GM12864 (cell line): ENCODE measurements at places on chromosomes 11 and 22.

DNA sequence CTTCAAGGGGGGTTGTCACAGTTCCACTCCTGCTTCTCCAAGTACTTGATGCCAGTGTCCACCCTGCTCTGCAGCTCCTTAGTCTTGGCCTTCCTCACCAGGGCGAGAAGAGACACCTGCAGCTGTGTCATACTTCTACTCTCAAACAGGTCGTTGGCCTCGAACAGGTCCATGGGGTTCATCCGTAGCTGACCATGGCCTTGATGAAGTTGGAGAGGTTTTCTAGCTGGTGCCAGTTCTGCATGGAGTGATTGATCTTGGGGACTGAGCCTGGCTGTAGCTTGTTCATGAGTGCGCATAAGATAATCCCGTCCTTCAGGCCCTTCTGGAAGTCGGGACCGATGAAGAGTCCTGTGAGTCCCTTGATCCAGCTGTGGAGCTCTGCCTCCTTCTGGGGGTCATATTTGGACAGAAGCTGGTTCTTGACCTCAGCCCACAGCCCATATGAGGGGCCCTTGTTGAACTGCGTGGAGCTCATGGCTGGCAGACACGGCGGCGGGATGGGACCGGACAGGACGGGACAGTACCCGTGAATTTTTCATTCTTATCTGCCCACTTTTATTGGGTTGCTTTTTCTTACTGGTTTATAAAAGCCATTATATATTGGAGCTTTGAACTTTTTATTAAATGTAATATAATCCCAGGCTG lies 33.4 kb upstream of the HORMAD2 start:
- no peak for DNase-seq

DNA sequence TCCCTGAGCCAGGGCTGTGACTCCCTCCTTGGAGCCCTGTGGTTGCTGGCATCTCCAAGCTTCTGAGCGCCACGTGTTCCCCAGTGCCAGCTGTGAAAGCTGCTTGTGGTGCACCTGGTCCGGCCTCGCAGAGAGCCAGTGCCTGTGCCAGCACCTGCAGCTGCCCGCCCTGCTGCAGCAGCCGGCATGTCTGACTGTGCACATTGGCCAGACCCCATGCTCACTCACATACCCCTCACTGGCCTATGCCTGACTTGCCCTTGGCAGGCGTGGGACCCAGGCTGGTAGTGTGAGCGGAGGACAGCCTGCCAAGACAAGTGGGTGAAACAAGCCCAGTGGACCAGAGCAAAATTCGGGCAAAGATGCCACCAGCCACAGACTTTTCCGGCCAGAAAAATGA lies 9.8 kb downstream of the MRPL48 start:
- DNase-seq, result no peak

GRCh38 chr11:1481483-1481825 lies 5.1 kb downstream of the MOB2 start:
- DNase-seq, result no peak

- no peak for DNase-seq
These were observed 97.0 kb upstream of the TOP3B start for GRCh38 chr22:22079404-22080148.

GRCh38 chr22:27591060-27591459 lies 210.5 kb downstream of the MN1 start:
- no peak for DNase-seq

GRCh38 chr11:12218909-12219308 lies 108.5 kb downstream of the MICAL2 start:
- no peak for DNase-seq

- no peak for DNase-seq
These were observed 4.1 kb downstream of the FBXO3 start for GRCh38 chr11:33770236-33770635.

DNA sequence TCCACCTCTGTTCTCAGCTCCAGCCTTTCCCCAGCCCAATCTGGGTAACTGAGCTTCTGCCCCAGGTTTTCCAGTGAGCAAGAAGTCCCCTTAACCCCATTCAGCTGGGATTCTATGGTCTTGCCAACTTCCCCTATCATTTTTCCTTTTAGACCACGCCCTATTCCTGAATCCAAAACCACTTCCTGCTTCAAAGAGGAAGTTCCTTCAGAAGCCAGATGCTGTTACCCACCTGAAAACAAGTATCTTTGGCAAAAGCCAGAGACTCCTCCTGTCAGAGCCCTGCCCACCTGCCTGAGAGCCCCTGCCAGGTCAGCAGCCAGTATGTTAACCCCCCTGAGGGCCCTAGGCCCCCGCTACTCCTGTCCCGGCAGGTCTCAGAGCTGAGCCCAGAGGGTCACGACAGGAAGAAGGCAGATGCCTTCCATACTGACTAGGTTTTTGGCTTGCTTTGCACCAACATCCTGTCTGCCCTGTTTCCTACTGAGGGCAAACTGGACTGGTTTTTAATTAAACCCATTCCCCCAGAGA lies 20.3 kb upstream of the MICAL2 start:
- no peak for DNase-seq

GRCh38 chr11:35372565-35373283 lies 46.6 kb downstream of the SLC1A2 start:
- DNase-seq, result no peak

DNA sequence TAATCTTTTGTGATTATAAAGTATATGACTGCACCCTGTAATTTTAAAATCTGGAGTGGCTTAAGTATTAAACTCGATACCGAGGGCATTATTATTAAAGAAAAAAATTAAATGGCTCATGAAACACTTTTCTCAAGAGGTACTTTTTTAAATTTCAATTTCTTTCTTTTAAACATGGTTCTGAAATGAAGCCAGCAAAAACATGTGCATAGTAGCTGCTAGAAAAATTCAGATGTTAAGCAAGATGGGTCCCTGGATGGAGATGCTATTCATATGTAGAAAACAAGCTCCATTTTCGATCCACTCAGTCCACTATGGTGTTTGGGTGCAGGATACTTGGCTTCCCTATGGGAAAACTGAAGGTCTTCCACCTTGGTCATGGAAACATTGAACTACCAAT lies 189.5 kb downstream of the PGR start:
- no peak for DNase-seq

DNA sequence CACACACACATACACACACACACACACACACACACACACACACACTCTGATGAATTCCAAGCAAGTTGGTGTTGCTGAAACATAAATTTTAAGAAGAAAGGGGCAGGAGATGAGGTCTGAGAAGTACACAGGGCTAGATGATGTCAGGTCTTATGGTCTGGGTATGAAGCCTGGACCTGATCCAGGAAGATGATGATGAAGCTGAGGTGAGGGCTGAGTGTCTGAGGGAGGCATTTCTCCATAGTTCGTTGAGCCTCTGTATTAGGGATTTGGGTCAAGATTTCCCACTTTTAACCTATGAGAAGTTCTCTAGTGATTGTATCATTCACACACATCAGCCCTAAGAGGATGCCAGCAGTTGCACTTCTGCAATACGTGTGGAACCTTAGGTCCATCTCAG lies 32.6 kb downstream of the KREMEN1 start:
- DNase-seq, result no peak

DNA sequence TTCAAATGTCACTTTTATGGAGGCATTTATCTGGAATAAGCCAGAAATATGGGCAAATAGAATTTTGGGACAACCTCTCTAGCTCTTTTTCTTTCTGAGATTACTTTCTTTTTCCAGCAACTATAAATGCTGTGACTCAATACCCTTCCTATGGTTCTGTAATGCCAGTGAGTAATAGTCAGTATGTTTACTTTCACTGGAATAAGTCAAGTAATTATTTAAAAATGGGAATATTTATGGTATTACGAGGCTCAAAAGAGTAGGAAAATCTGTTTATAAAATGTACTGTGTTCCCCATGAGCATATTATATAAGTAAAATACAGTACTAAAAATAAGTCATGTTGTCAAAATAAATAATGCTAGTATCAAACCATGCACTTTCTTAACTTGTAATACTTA lies 750.5 kb downstream of the LUZP2 start:
- no peak for DNase-seq

DNA sequence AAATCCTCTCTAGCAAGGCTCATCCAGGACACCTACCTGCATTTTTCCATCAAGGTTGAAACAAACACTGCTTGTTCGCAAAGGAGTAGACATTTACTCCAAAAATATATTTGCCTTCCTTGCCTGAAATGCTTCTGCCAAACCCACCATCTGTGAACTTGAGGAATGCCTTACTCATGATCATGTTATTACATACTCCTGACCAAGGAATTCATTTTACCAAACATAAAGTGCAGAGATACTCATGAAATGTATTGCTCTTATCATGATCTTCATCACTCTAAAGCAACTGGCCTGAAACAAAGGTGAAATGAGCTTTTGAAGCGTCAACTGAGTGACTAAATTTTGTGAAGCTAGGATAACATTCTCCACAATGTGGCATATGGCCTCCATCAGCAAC lies 243.1 kb upstream of the CCDC179 start:
- no peak for DNase-seq

DNA sequence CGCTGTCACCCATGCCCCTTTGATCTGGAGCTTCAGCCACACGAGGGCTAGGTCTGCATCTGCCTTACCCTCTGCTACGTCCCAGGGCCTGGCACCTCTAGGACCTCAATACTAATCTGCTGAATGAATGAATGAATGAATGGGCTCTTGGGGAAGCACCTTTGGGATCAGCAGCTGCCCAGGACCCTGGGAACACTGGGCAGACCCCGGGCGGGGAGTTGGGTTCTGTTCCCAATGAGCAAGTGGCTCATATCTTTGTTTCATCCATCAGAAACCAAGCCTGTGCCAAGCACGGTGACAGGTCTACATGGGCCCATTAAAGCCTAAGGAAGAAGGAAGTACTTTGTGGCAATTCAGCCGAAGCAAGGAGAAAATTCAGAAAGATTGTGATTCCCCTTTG lies 41.5 kb upstream of the SHISAL1 start:
- DNase-seq, result no peak

DNA sequence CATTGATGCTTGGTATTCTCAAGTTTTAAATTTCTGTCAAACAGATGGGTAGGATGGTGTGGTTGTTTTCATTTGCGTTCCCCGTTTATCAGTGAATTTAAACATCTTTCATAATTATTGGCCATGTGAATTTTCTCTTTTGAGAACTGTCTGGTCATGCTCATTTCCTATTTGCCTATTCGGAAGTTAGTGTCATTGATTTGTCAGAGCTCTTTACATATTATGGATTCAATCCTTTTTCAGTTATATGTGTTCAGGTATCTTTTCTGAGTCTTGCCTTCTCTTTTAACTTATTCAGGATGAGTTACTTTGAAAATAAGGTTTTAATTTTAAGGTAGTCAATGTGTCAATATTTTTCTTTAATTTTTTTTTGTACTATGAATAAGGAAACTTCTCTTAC lies 315.7 kb downstream of the MN1 start:
- DNase-seq, result no peak
